AG10803 (cell line): ENCODE measurements at places on chromosomes 12 and 14.
A peak's percentile ranks its signal among the peaks of the same experiment; 100 is the strongest.

DNA sequence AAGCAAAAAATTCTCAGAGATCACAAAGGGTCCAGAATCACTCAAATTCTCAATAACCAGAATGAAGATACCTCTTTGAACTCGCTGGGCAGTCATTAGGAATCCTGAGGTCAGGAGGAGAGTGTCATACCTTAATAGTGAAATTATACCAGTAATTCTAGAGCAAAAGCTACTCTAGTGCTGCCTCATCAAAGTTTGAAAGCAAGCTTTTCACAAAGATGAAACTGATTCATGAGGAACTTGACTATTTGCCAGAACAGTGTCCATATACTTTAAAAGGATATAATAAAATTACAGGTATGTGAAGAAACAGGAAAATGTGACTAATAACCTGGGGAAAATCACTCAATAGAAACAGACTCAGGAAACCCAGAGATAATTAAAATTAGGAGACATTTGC, 44.5 kb downstream of the EML5 start:
- no peak for DNase-seq

DNA sequence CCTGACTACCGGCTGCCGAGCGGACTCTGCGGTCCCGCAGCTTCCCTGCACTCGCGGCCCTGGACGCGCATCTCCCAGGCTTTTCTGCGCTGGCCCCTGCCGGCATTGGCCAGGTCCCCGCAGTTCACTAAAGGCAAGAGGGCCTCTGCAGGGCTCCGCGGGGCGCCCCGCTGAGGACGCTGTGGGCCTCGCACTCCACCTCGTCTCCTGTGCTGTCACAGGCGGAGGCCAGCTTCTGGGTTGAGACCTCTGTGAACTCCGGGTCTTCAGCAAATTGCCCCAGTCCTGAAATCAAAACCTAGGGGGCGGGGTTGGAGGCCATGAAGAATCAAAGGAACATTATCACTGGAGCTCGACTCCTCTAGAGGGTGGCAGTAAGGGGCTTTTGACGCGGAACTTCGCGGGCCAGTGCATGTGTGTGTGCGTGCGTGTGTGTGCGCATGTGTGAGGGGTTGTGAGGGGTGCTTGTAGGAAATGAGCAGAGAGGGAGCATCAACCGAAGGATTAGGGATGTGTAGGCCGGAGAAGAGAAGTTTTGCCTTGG, 68.5 kb upstream of the CAPRIN2 start:
- no peak for DNase-seq

- no peak for DNase-seq
Observed at GRCh38 chr14:105006831-105007592, 13.9 kb downstream of the CDCA4 start.

- no peak for DNase-seq
Observed at GRCh38 chr14:104442107-104442551, 137.4 kb upstream of the C14orf180 start.

DNA sequence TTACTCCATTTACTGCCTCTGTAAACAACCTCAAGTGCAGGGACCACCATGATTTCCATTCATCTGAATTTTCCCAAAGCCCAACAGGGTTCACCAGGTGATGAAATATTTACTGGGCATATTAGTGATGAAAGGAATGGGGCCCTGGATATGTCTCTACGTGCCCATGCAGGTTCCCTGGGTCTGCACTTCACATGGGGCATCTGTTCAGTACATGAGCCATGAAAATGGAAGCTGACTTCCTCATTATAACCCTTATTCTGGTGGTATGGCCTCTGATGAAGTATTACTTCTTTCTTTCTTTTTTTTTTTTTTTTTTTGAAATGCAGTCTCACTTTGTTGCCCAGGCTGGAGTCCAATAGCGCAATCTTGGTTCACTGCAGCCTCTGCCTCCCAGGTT, 26.5 kb upstream of the CORO1C start:
- DNase-seq, result no peak

DNA sequence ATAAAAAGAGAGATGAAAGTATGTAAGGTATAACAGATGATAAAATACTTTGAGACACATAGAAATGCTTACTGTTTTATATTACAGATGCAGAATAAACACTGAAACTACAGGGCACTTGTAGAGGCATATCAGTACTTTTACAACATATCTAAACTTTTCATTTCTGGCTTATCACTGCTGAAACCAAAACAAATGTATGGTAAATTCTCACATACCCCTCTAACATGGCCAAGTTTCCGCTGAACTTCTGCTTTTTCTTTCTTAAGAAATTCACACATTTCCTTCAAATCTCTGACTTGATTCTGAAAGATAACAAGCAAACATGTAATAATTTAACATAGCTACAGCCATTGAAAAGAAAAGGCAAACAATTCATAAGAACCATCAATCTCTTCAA, 33.3 kb upstream of the C12orf50 start:
- no peak for DNase-seq

- peak; percentile 16 for DNase-seq
Observed at GRCh38 chr12:27682534-27682933, 13.7 kb upstream of the REP15 start.

GRCh38 chr14:93103392-93104080, 12.2 kb downstream of the ITPK1 start:
- DNase-seq, result no peak

GRCh38 chr12:105554856-105555255, 224.4 kb downstream of the C12orf75 start:
- no peak for DNase-seq

DNA sequence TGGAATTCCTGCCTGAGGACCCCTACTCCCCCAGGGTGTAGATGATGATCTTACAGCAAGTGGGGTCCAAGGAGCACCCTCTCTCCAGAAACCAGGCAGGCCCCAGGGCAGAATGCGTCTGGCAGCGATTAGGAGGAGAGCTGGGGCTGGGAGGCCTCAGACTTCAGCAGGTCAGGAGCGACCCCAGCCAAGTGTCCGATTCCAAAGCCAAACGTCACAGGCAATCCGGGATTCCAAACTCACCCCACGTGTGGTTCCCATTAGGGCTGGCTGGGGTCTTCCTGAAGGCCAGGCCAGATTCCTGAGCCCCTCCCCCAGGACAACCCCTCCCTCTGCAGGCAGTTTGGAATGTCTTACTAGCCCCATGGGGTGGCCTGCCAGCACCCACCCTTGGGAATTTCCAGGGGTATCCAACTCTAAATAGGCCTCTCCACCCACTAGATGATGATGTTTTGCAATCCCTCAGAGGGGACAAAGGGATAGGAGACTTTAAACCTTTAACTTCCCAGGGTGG, 17.3 kb upstream of the FIGNL2 start:
- DNase-seq, result no peak

DNA sequence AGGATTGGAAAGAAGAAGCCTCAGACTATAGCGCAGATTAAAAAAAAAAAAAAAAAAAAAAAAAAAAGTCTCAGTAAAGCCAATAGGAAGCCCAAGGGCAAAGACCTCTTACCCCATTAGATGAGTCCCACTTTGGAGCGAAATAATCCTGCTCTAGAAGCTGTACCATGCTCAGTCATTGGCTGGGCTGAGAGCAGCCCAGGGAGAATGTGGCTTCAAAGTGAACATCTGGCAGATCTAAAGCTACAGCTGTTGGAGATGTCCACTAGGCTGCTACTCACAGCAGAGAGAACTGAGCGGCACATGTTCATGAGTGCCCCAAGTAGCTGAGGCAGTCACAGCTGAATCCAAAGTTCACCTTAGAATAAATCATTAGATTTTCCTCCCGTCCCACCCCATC, 560.9 kb downstream of the MED13L start:
- DNase-seq, result no peak

DNA sequence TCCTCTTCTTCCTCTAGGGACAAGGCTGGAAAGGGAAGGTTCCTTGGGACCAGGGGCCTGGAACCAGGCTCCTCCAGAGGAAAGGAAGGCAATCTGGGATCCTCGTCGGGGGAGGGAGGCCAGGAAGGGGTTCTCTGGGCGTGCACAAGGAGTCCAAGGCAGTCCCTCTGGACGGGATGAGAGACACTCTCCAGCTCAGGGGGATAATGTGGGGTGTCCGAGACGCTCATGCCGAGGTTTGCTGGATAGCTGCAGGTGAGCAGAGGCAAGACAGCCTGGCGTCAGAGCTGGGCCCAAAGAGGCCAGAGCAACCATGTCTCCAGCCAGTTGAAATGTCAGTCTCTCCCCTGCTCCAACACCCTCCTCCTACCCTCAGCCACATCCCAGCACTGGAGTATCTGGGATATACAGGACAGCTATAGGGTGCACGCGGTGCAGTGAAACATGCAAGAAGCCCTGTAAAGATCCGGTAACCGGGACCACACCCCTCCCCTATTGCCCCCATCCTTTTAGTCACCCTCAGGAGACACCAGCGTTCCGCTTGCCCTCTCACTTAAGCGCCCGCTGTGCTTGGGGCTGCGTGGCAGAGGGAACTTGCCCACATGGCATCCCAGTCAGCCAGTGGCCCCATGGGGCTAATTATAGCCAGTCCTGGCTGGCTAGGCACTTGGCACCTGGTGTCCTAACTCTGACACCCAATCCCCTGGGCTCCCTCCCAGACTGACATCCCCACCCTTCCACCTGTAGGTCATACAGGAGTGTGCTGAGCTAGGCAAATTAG, at the start of gene KLHL33:
KLHL33 (minus strand) TSS at position 585 of the 781 bp plus-strand sequence; CDS start at position 230, 355 bp downstream.
- no peak for DNase-seq

- DNase-seq, result no peak
Observed at GRCh38 chr12:121452340-121452984, 52.5 kb downstream of the RNF34 start.

GRCh38 chr12:78641837-78642423, 222.6 kb upstream of the SYT1 start:
- peak; percentile 12 for DNase-seq

DNA sequence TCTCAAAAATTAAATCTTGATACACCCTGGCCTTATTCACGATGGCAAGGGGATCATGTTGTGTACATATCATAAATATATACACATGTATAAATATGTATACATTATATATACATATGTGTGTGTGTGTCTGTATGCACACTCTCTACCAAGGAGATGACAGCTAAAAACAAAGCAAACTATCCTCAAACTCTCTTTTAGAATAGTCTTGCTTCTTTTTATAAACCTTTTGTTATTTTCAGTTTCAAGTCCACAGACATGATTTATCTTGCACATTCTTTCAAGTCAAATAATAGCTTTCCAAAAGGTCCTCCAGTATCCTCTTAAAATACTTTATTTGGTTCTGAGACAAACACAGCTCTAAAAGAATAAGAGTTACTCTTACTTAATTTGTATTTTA, 8.4 kb downstream of the ANO6 start:
- DNase-seq, result no peak

- DNase-seq, result no peak
Observed at GRCh38 chr14:23347406-23348296, 5.0 kb downstream of the SLC22A17 start.

GRCh38 chr12:124227951-124228711, 66.8 kb upstream of the RFLNA start:
- no peak for DNase-seq

- DNase-seq, result no peak
Observed at GRCh38 chr12:115736360-115736759, 541.1 kb downstream of the MED13L start.

GRCh38 chr14:103848175-103849077, 1.1 kb upstream of the PPP1R13B start:
- no peak for DNase-seq

DNA sequence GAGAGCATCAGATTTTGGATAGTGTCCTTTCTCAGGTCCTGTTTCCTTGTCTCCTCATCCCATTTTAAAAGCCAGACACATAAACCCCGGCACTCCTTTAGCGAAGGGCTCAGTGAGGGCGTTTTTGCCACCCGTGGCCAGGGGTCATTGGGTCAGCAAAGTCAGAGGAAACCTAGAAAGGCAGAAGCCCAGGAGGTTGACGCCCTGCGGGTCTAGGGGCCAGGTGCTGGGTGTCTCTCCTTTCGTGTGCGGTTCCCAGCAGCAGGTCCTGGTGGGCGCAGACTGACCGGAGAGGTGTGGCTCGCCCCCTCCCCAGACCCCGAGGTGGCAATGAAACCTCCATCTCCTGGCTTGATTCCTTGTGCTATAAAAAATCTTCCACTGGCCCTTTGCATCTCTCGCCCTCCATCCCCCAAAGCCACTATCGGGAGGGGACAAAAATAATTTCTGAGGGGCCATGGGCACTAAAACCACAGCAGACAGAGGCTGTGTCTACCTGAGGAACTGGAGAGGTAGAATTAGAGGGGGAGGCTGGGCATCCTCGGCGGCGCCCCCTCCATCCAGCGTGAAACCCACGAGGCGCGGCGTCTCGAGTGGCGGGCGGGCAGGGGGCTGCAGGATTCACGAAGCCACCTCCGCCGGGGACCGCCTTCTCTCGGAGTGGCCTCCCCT, 858 bp upstream of the FRMD6 start:
- no peak for DNase-seq

GRCh38 chr14:33282331-33283230, 343.9 kb downstream of the NPAS3 start:
- DNase-seq, result peak; percentile 44

- peak; percentile 75 for DNase-seq
Observed at GRCh38 chr14:23299211-23299957, 3.3 kb downstream of the PPP1R3E start.

DNA sequence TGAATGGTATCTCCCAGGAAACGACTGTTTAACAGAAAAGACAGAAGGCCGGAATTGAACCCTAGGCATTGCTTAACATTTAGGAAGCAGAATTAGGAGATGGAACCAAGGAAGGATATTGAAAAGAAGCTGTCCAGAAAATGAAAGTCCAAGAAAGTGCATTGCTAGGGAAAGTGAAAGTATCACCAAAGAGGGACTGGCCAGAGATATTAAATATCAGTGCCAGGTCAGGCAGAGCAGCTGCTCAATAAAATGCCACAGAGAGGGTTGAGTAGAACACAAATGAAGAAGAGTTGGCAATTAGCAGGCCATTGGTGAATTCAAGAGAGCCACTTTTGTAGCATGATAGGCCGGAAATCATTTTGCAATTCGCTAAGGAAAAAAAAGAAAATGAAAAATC, 101.6 kb downstream of the CFAP54 start:
- no peak for DNase-seq

- DNase-seq, result no peak
Observed at GRCh38 chr12:13471471-13471870, 274.9 kb downstream of the EMP1 start.
